ENCODE measurements at places on chromosomes 16 and 17.
A peak's percentile ranks its signal among the peaks of the same experiment; 100 is the strongest.

DNA sequence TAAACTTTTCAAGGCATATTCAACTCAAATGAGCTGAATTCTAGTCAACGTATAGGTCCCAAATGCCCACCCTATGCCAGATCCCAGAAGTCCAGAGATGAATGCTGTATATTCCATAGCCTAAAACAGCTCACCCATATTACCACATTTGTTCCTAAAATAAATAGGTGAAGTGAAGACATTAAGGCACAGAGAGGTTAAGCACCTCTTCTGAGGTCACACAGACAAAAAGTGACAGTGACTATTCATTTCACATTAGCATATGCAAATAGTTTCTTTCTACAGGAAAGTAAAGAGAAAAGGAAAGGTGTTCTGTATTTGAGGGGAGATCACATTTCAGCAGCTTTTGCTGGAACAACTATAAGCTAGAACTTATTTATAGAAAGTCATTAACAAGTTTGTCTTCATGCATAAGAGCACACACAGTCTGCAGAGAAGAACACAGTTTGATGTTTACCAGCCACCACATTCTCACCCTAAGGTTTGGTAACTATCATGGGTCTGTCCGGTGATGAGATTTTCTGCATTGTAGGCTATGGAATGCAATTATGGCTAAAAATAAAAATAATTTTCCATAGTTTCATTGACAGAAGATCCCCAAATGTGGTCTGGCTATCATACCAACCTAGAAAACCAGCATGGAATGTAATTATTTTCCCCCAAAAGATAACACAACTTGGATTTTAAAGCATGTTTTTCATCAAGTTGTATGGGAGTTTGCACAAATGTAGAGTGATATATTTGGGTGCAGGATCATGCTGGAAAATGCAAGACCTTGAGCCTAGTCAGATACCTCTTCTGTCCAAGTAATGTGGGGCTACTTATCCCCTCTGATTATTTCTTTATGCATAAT, 402.1 kb downstream of the UTP18 start:
- no peak for DNase-seq
- H3K4me3 ChIP-seq, result no peak overlapping the region
- H3K27ac ChIP-seq, result no peak overlapping the region
- H3K27me3 ChIP-seq, result peaks cover 90% of the 10 kb centered on the region
- H3K36me3 ChIP-seq, result no peaks in the 10 kb centered on the region

GRCh38 chr16:90046971-90047713, 27.9 kb upstream of the DBNDD1 start:
- H3K27ac ChIP-seq, result no peak overlapping the region
- H3K27me3 ChIP-seq, result no peaks in the 10 kb centered on the region
- DNase-seq, result no peak
- peaks cover 8% of the 10 kb centered on the region for H3K36me3 ChIP-seq
- no peak overlapping the region for H3K4me3 ChIP-seq

DNA sequence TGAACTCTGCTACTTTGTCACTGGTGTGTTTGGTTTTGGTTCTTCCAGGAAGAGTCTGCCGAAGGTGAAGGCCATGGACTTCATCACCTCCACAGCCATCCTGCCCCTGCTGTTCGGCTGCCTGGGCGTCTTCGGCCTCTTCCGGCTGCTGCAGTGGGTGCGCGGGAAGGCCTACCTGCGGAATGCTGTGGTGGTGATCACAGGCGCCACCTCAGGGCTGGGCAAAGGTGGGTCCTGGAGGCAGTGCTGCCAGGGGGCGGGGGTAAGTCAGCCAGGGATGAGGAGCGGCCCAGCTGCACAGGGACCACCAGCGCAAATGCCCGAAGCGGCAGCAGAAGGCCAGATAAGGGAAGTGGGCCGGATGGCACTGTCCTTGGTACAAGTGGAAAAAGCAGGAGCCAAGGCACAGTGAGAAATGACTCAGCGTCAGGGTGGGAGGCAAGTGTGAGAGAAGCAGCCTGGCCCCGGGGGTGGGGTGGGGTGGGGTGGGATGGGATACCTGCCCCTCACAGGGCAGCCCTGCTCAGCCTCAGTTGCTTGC, 41.9 kb downstream of the TMEM11 start:
- H3K4me3 ChIP-seq, result no peak overlapping the region
- no peaks in the 10 kb centered on the region for H3K4me1 ChIP-seq
- no peak for DNase-seq
- H3K27me3 ChIP-seq, result no peaks in the 10 kb centered on the region
- no peak overlapping the region for H3K27ac ChIP-seq

- H3K4me1 ChIP-seq, result peaks cover 13% of the 10 kb centered on the region
- H3K27ac ChIP-seq, result peak overlapping the region; percentile 63
- no peaks in the 10 kb centered on the region for H3K27me3 ChIP-seq
- peaks cover 44% of the 10 kb centered on the region for H3K36me3 ChIP-seq
- DNase-seq, result no peak
- H3K4me3 ChIP-seq, result no peak overlapping the region
Observed at GRCh38 chr17:76095943-76096342, 7.6 kb downstream of the EXOC7 start.

- no peaks in the 10 kb centered on the region for H3K4me1 ChIP-seq
- no peak overlapping the region for H3K4me3 ChIP-seq
- H3K36me3 ChIP-seq, result no peaks in the 10 kb centered on the region
- H3K27ac ChIP-seq, result no peak overlapping the region
- peaks cover 19% of the 10 kb centered on the region for H3K27me3 ChIP-seq
- no peak for DNase-seq
Observed at GRCh38 chr17:56158915-56159825, 5.9 kb downstream of the ANKFN1 start.

GRCh38 chr17:7122381-7122780, 7.8 kb upstream of the ASGR2 start:
- DNase-seq, result no peak
- H3K4me3 ChIP-seq, result no peak overlapping the region

DNA sequence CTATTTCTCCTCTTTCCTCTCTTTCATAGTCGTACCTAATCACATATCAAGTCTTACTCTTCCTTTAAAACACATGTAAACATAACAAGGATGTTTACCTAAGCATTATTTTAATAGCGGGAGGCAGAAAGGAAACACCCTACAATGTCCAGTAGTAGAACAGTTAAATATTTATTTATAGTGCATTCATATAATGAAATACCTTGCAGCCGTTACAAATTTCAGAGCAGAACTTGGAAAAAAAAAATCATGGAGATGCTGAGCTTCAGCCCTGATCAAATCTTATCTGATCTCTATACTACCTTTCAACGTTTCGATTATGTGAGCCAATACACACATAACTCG, 39.6 kb downstream of the GRB2 start:
- H3K4me3 ChIP-seq, result no peak overlapping the region
- no peak overlapping the region for H3K27ac ChIP-seq
- peaks cover 30% of the 10 kb centered on the region for H3K4me1 ChIP-seq
- H3K27me3 ChIP-seq, result no peaks in the 10 kb centered on the region
- DNase-seq, result no peak

DNA sequence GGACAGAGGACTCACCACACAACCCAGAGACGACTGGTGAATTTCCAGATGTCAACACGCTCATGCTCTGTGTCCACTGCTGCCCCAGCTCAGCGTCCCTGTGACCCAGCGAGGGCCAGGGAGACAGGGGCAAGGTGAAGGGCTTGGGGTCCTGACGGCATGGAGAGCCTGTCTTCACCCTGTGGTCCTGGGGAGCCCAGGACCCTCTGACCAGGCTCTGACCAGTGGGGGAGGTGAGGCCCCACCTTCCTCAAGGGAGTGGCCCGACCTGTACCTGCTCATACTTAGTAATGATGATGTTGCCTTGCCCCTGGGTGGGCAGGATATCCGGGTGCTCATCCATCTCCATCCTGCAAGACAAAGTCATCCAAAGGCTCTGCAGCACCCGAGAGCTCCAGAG, 39.8 kb downstream of the TNFRSF13B start:
- no peaks in the 10 kb centered on the region for H3K36me3 ChIP-seq
- peaks cover 15% of the 10 kb centered on the region for H3K4me1 ChIP-seq
- H3K4me3 ChIP-seq, result no peak overlapping the region
- no peak for DNase-seq
- no peak overlapping the region for H3K27ac ChIP-seq
- no peaks in the 10 kb centered on the region for H3K27me3 ChIP-seq

- H3K4me1 ChIP-seq, result peaks cover 41% of the 10 kb centered on the region
- peaks cover 12% of the 10 kb centered on the region for H3K36me3 ChIP-seq
Observed at GRCh38 chr16:56848955-56849689, 15.9 kb upstream of the SLC12A3 start.

DNA sequence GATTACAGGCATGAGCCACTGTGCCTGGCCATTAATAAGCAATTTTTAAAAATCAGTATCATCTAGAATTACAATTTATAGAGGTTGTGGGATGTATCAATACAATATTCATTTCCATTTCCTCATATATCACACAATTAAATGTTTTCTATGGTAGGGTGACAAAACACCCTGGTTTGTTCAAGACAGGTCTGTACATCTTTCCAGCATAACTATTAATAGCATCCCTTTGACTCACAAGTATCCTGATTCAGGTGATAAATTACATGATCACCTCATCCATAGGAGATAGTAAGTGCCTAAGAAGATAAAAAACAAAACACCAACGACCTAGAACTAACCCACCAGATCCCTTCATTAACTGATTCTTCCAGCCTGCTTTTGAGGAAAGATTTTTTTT, 13.1 kb downstream of the COIL start:
- H3K4me1 ChIP-seq, result no peaks in the 10 kb centered on the region
- H3K4me3 ChIP-seq, result no peak overlapping the region
- no peaks in the 10 kb centered on the region for H3K27me3 ChIP-seq
- no peak overlapping the region for H3K27ac ChIP-seq
- peaks cover 53% of the 10 kb centered on the region for H3K36me3 ChIP-seq

- H3K36me3 ChIP-seq, result peaks cover 4% of the 10 kb centered on the region
- H3K27me3 ChIP-seq, result no peaks in the 10 kb centered on the region
Observed at GRCh38 chr16:53099318-53100130, 44.7 kb downstream of the CHD9 start.

All from HCT116 (cell line).